Activated T-cell treated with anti-CD3 and anti-CD28 coated beads, Interleukin-2, amount 50 U/mL, for 48 hours (primary cell): ENCODE measurements at places on chromosomes 4 and X.

DNA sequence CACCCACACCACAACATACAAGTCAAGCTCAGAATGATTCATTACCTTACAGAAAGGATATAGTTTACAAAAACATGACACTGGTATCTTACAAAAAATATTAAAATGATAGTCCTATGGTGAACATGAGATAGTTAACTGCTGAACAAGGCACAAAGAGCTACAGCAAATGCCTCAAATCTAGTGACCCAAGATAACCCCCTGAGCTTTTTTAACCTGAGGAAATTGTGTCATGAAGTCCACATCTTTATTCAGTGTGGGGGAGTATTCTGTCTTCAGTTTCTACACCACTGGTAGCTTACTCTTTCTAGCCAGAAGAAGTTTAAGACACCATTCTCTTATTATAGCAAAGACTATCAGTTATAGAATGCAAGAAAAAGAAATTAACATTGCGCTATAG is 218.7 kb downstream of the MAPK10 start:
- no peak for DNase-seq

DNA sequence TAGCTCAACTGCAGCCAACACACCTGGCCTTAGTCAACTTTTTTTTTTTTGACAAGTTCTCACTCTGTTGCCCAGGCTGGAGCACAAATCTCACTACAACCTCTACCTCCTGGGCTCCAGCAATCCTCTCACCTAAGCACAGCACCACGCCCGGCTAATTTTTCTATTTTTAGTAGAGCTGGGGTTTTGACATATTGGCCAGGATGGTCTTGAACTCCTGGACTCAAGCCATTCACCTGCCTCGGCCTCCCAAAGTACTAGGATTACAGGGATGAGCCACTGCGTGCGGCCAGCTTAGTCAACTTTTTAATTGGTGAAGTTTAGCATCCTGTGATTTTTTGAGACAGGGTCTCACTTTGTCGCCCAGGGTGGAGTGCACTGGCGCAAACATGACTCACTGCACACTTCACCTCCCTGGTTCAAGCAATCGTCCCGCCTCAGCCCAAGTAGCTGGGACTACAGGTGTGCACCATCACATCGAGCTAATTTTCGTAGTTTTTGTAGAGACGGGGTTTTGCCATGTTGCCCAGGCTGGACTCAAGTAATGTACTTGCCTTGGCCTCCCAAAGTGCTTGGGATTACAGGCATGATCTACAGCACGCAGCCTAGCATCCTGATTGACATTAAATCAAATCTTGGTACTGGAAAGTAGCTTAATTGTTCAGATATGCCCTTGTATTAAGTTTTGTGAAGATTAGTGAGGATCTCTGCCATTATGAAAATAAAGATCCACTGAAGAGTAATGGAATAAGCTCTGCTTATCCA is 8.3 kb downstream of the HNRNPDL start:
- peak; percentile 49 for DNase-seq

DNA sequence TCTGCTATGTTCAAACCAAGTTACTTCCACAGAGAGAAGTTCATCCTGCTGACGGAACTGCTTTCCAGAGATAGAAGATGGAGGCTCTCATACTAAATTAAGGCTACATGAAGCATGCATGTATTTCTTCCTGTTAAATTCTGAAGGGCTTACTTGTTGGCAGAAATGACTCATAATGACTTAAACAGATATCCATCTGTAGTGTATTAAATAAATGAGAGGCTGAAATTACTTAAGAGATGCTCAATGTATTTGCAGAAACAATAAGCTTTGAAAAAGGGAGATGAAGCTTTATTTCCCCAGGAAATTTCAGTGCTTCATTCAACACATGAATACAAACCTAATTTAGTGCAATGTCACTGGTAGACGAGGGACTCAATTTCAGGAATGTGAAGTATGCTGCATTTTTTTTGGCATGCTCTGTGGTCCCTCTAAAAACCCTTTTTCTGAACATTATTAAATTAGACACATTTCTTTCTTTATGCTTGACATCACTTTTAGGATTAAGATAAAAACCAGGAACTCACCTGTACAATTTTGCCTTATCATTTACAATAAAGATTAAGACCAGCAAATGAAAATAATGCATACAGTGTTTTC is 759.1 kb upstream of the POU3F4 start:
- DNase-seq = no peak

GRCh38 chrX:153869473-153870287 is 16.3 kb downstream of the L1CAM start:
- DNase-seq = no peak

DNA sequence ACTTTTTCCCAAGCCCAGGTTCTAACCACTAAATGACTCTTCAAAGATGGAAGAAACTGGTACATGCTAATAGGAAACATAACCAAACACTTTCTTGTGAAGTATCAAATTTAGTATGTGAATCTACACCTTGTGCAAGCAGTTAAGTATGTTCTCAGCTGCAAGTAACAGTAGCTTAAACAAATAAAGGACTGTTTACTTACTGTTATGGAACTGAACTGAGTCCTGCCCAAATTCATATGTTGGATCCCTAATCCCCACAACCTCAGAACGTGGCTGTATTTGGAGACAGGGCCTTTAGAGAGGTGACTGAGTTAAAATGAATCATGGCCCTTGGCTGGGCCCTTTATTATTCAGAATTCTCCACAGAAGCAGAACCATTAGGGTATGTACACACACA is 178.7 kb downstream of the KDR start:
- no peak for DNase-seq

DNA sequence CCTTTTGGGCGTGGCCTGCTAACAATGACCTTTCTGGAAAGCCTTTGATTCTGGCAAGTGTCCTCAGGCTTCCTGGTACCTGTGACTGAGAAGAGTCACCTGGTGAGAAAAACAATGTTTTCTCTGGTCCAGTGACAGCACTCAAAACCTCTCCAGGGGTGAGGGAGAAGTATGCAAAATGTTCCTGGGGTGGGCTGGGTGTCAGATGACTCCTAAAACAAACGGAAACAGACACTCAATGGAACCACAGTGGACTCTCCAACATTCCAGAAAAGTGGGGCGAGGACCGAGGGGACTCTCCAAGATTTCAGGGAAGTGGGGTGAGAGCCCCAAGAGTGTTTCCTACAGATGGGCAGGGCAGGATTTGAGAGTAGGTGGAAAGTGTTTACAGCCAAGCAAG is 69.5 kb downstream of the ANAPC4 start:
- no peak for DNase-seq

DNA sequence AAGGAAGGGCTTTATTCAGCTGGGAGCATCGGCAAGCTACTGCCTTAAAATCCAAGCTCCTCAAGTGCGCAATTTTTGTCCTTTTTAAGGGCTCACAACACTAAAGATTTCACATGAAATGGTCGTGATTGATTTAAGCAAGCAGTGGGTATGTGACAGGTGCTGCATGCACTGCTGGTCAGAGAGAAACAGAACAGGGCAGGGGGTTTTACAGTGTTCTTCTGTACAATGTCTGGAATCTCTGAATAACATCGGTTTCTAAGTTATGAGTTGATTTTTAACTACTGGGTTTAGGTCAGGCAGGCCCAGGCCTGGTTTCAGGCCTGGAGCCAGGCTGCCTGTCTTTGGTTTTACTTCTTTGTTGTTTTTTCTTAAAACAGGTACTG is 6.0 kb downstream of the UGT2B17 start:
- no peak for DNase-seq

GRCh38 chrX:905848-906566 is 275.4 kb downstream of the SHOX start:
- DNase-seq = no peak

- no peak for DNase-seq
These were observed 1.2 kb downstream of the RAB9B start for GRCh38 chrX:103830848-103831247.

- DNase-seq = no peak
These were observed 1.5 kb downstream of the TIFA start for GRCh38 chr4:112284166-112284565.

DNA sequence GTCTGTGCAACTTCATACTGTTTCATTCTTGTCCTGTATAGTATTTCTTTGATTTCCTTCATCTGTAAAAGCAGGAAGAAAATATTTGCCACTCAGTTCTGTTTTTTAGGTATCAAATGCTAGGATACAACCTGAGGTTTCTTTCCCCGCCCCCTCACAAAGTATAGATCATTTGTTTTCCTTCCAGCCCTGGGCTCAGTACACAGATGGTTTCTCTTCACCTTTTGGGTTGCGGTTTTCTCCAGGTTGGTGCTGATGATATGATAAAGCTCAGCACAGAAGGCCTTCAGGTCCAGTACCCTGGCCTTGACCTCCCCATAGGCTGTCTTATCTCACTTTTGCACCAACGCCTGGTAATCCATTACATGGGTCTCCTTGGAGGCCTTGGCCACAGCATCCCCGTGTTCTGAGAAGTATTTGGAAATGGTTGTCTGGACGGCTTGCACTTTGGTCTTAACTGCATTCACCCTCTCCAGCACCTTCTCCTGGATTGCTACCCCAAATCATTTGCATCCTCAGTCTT is 35.2 kb downstream of the PTTG2 start:
- no peak for DNase-seq

DNA sequence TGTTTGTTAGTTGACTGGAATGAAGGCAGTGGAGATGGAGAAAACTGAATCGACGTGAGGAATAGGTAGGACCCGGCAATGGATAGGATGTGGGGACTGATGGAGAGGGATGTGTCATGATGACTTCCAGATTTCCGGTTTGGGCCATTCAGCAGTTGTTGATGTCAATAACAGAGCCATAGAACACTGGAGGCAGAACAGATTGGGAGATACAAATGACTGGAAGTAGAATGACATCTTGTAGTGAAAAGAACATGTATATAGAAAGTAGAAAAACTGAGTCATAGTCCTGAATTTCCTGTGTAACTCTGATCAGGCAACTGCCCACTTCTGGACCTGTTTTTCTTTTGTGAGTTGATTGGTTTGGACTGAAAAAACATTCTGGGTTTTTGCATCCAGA is 24.5 kb downstream of the CETN2 start:
- DNase-seq = no peak

GRCh38 chr4:71697031-71697430 is 86.8 kb downstream of the GC start:
- no peak for DNase-seq

GRCh38 chr4:176988226-176988625 is 195.5 kb upstream of the VEGFC start:
- no peak for DNase-seq

GRCh38 chr4:89625599-89626293 is 211.2 kb downstream of the SNCA start:
- no peak for DNase-seq

DNA sequence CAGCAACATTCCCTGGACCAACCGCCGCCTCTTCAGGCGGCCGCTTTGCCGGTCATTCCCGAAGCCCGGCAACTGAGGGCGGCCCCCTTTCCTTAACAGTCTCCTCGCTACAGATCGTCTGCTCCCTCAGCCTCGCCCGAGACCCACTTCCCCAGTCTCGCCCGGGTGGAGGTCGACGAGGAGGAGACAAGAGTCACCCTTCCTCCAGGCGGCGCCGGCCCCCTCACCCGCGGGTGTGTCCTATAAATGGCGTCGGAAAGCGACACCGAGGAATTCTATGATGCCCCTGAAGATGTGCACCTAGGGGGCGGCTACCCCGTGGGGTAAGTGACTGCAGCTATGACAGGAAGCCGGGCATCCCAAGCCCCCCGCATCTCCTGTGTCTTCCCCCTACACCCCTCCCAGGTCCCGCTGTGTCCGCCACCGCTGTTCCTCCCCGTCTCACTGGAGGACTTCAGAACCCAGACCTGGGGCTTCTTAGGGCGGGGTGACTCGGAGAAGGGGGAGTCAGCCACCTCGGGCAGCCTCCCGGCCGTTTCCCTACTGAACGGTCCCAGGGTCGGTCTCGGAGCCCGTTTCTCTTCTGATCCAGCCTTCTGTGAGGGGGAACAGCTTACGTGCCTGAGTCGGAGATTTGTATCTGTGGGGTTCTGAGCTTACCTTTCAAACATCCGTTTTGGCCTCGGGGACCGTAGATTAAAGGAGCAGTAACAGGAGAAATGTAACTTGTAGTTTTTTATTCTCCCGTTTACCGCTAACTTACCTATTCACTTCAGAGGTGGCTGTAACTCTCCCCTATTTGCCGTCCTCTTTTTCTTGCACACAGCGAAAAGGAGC is 570 bp downstream of the WDR44 start:
- DNase-seq = peak; percentile 66
